Thymus (tissue), 14 donors: ENCODE measurements at places on chromosomes 2 and 18. TPM values are rescaled to one million over a fixed set of nuclear protein-coding genes. Genes with fewer than 3 reads are reported as not detected.

DNA sequence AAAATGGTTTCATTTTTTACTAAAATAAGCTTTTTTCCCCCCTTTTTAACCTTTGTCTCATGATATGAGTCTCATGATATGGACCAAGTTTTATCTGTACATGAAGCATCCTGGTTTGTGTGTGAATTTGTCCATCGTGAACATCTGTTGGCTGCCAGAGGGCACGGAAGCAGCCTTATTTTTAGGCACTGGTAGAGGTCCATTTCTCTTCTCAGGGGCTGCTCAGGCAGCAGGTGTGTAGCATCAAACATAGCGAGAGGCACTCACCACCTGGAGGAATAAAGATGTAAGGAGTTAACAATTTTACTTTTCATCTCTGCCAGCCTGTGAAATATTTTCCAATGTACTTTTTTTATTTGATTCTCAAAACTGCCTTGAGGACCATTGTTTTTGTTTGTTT, 134.5 kb downstream of the RHBDD1 start:
- H3K36me3 ChIP-seq = peaks cover 12% of the 10 kb centered on the region
- peak; percentile 80 for DNase-seq
- H3K4me1 ChIP-seq = peaks cover 68% of the 10 kb centered on the region
- no peak overlapping the region for H3K4me3 ChIP-seq

- H3K27ac ChIP-seq = peak overlapping the region; percentile 61
- peak; percentile 44 for DNase-seq
- no peaks in the 10 kb centered on the region for H3K36me3 ChIP-seq
- H3K27me3 ChIP-seq = peaks cover 65% of the 10 kb centered on the region
These were observed 571 bp upstream of the GPC1 start for GRCh38 chr2:240434728-240435456.

DNA sequence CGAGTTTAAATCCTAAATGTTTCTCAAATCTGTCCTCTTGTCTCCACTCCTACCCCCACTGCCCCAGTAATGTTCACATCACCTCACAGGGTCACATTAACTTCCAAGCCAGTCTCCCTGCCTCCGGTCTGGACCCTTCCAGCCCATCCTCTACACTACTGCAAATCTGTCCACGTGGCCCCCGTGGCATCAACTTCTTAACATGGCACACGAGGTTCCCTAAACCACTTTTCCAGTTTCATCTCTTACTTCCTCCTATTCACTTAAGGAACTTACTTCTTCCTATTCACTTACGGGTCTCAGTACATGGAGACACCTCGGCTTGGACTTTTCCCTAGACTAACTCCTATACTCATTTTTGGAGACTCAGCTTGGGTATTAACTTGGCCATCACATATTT, 27.0 kb downstream of the MRPL33 start:
- H3K27ac ChIP-seq = peak overlapping the region; percentile 32
- H3K36me3 ChIP-seq = no peaks in the 10 kb centered on the region
- no peak overlapping the region for H3K4me3 ChIP-seq
- DNase-seq = no peak
- H3K27me3 ChIP-seq = no peaks in the 10 kb centered on the region

- H3K27me3 ChIP-seq = no peaks in the 10 kb centered on the region
- H3K4me1 ChIP-seq = no peaks in the 10 kb centered on the region
- no peak overlapping the region for H3K27ac ChIP-seq
- no peak for DNase-seq
- no peak overlapping the region for H3K4me3 ChIP-seq
These were observed 403.3 kb downstream of the METTL4 start for GRCh38 chr18:2168022-2168421.

DNA sequence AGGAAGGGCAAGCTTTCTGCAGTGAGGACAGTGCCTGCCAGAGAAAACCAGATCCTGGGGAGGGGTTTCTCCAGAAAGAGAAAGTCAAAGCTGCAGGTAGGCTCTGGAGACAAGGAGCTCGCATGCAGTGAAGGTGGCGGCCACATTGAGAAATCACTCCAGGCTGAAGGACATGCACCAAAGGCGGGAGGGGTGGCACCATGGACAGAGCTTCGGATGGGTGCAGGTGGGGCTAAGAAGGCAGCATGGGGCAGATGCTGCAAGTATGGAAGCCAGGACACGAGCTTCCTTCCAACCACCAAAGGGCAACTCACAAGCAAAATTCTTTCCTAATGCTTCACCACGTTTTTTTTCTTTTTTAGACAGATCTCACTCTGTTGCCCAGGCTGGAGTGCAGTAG, 104.4 kb upstream of the SLC35G4 start:
- H3K4me1 ChIP-seq = peaks cover 33% of the 10 kb centered on the region
- DNase-seq = no peak
- no peak overlapping the region for H3K4me3 ChIP-seq
- H3K27me3 ChIP-seq = no peaks in the 10 kb centered on the region
- H3K27ac ChIP-seq = no peak overlapping the region

GRCh38 chr2:113284476-113284875, 5.8 kb upstream of the PAX8 start:
- peaks cover 8% of the 10 kb centered on the region for H3K27me3 ChIP-seq
- no peak overlapping the region for H3K27ac ChIP-seq
- no peak for DNase-seq
- no peaks in the 10 kb centered on the region for H3K4me1 ChIP-seq
- no peaks in the 10 kb centered on the region for H3K36me3 ChIP-seq

GRCh38 chr2:169071455-169071854, 2.1 kb downstream of the DHRS9 start:
- no peak for DNase-seq
- no peaks in the 10 kb centered on the region for H3K4me1 ChIP-seq
- no peak overlapping the region for H3K4me3 ChIP-seq
- no peaks in the 10 kb centered on the region for H3K27me3 ChIP-seq
- H3K27ac ChIP-seq = no peak overlapping the region

DNA sequence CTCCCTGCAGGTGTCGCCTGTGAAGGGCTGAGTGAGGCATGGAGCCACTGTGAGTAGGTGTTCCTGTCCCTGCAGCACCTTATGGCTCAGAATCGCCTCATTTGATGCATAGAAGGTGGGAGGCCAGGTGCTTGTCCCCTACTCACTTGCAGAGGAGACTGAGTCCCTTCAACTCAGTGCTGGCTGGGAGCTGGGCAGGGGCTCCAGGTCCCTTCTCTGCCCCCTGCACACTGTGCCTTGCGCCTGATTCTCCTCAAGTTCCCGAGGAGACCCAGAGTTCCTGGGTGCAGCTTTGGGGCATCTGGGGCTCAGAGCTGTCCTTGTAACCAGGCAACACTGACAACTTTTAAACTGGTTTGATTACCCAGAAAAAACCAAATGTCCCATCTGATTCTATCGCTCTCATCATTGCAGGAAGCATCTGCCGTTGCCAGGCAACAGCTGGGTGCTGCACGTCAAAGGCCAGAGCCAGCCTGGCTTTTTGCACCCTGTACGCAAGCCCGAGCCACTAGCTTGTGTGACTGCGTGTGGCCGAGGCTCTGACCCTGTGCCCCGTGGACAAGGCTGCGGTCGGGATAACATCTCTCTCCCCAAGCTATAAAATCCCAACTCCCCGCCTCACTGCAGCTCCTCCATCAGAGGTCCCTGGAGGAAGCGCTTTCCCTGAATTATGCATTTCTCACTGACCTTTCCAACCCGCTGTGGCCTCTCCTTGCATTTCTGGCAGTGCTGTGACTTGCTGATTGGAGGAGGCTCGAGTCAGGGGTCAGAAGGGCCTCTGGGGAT, 130.8 kb upstream of the HDAC4 start:
- H3K27ac ChIP-seq = no peak overlapping the region
- H3K4me1 ChIP-seq = no peaks in the 10 kb centered on the region
- H3K27me3 ChIP-seq = no peaks in the 10 kb centered on the region
- DNase-seq = no peak
- no peaks in the 10 kb centered on the region for H3K36me3 ChIP-seq

DNA sequence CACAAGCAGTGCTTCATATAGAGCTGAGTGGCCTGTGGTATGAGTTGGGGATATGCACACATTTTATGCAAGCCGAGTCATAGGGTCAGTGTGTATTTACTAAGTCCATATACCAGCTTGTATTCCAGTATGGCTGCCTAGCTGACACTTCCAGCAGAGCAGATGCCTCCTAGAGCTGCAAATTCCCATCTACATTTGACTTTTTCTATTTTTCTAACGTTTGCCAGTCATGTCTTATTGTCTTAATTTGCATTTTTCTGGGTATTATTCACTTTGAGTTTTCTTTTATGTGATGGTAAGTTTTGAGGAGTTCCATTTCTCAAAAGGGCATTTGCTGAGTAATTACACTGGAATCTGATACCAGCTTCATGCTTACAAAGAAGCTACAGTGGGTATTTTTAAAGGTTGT, 334.5 kb upstream of the CDH2 start:
- no peak for DNase-seq
- no peak overlapping the region for H3K4me3 ChIP-seq
- H3K27ac ChIP-seq = no peak overlapping the region
- no peaks in the 10 kb centered on the region for H3K27me3 ChIP-seq
- no peaks in the 10 kb centered on the region for H3K4me1 ChIP-seq
- no peaks in the 10 kb centered on the region for H3K36me3 ChIP-seq

GRCh38 chr2:160054984-160055725, 7.3 kb downstream of the PLA2R1 start:
- H3K36me3 ChIP-seq = no peaks in the 10 kb centered on the region
- H3K4me3 ChIP-seq = no peak overlapping the region
- no peaks in the 10 kb centered on the region for H3K4me1 ChIP-seq
- no peaks in the 10 kb centered on the region for H3K27me3 ChIP-seq
- DNase-seq = no peak

- peaks cover 42% of the 10 kb centered on the region for H3K4me1 ChIP-seq
- no peak for DNase-seq
- H3K4me3 ChIP-seq = no peak overlapping the region
- H3K27me3 ChIP-seq = no peaks in the 10 kb centered on the region
- peaks cover 9% of the 10 kb centered on the region for H3K36me3 ChIP-seq
- H3K27ac ChIP-seq = peak overlapping the region; percentile 87
These were observed 15.8 kb downstream of the INPP5D start for GRCh38 chr2:233075966-233076339.

DNA sequence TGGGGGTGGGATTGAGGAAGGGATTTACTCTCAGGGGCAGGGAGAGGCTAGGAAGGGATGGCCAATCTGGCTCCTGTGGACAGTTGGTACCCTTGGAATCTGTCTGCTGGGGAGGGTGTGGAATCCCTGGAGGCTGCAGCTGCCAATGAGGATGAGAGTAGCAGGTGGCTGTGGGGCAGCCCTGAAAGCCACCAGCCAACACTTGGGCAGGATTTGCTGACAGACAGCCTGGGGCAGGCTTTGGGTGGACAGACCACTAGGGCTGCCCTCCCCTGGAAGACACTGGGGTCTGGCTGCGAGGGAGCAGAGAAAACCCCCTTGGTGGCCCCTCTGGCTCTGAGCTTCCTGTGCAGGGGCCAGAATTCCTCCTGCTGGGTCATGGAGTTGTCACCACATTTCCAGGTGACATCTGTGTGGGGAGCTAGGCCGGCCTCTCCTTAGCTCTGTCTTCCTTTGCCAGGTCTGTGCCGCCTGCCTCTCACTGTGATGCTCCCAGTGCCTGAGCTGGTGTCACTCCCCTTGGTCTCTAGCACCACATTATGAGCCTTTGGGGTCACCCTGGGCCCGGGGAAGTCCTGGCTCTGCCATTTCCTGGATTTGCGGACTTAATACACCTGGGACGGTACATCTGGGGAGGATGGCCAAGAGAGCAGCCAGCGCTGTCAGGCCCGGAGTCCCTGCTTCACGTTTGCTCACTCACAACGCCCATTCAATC, 13.4 kb upstream of the ARHGEF4 start:
- no peak for DNase-seq
- H3K27ac ChIP-seq = no peak overlapping the region
- no peaks in the 10 kb centered on the region for H3K4me1 ChIP-seq
- H3K27me3 ChIP-seq = no peaks in the 10 kb centered on the region
- no peaks in the 10 kb centered on the region for H3K36me3 ChIP-seq

- no peak for DNase-seq
- no peak overlapping the region for H3K27ac ChIP-seq
- H3K4me3 ChIP-seq = no peak overlapping the region
These were observed 10.2 kb upstream of the TFCP2L1 start for GRCh38 chr2:121294881-121295840.

DNA sequence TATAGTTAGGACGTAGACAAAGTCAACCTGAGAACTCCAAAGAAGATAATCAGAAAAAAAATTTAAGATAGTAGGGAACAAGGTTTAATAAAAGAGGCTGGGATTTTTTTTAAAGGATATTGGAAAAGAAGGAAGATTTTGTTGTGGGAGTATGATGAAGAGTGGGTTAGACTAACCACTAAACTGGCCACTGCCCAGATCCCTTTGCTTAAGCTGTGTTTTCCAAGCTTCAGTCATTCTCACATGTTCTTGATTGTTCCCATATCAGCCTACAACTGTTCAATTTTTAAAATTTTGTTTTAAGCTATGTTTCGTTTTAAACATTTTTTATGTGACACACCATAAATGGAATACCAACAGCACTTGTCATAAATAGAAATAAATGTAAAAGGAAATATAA, 284.5 kb upstream of the MMADHC start:
- no peak for DNase-seq
- H3K36me3 ChIP-seq = no peaks in the 10 kb centered on the region
- H3K27ac ChIP-seq = no peak overlapping the region

Gene RBFA
- total RNA-seq = 18.6 TPM

Gene GCG
- total RNA-seq = 1.7 TPM

Gene L3MBTL4
- total RNA-seq = 4.3 TPM
